Head of caudate nucleus (tissue), 42 donors: ENCODE measurements at places on chromosomes 5 and 9.
A peak's percentile ranks its signal among the peaks of the same experiment; 100 is the strongest.

GRCh38 chr5:53490747-53491146 lies 10.3 kb downstream of the FST start:
- DNase-seq: no peak

DNA sequence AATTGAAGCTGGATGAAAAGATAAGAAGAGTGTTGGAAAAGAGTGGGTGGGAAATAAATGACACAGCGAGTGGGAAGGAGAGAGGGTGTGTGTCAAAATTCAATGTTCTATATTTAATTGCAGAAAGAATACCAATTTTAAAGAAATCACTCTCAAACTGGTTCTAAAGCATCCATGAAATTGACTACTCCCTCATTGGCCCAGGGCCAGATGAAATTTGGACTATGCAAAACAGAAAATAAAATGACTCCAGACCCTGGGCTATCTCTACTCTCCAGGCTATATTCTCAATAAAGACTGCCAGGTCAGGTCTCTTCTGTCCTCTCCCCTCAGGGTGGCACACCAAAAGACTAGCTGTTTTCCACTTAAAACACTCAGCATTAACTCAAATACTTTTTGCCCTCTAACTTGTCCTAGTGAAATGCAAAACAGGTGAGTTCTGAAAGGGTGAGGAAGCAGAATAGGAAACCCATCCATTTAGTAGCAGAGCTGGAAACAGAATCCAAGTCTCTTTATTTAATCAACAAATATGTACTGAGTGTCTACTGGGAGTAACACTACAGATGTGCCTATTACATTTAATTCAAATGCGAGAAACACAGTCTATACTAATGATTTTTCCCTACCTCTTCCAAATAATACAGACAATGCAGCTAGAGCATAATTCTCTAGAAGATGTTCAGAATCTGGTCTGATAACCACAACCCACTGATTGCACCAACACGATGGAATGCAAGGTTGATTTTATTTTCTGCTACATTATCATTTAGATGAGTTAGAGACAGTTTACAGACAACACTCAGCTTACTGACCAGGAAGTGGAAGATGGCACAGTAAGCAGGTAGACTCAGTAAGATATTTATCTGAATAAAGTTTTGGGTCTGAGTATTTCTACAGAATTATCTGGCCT lies 42.1 kb downstream of the EFCAB9 start:
- DNase-seq: no peak

DNA sequence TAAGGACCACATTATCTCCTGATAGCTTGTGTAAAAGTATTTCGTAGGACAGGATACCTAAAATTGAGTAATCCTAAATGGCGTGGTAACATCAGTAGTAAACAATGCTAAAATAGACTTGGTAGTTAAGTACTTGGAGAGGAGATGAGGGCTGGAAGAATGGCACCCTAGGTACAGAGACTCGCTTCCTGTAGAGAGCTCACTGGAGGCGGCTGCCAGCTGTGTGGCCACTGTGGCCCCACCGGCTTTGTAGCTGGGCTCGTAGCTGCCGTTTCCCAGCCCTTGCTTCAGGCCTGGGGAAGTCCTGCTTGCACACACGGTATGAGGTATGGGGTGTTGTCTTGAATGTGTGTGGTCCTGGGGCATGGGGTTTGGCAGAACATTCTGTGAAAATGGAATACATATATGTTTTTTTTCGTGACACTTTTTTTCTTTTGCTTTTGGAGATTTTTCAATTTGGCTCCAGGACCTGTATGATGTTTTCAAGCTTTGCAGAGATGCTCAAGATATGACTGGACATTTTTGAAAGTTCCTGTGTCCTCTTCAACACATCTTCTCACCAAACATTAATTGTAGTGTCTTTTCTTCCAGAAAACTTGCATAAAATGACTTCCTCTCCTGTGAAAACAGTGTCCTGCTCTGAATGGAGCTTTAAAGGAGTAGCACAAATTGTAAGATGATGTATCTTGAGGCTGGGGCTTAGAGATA lies 58.0 kb downstream of the RCL1 start:
- no peak for DNase-seq

DNA sequence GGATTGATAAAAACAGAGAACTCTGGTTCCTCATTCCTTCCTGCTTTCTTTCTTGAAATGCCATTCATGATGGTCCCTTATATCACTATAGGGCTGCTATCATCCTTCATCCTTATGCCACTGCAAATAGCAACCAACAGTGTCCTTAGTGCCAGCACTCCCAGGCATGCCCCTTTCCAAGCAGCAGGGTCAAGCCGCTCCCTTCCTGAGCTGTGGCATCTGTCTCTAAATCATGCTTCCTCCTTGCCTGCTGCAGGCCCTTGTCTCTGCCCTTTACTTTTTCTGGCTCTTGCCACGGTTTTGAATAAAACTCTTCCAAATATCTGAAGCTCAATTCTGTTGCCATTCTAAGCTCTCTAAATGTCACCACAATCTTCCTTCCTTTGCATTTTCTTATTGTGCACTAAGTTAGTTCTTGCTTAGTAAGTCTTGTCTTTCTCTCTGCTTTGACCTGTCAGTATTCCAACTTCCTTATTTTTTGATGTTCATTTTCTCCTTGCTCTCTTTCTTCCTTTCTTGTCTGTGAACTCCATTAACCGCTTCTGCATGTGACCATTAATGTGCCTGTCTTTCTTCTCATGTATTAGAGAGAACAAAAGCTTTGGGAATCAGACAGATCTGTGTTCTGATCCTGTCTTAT lies 19.9 kb downstream of the TLR4 start:
- DNase-seq: no peak

DNA sequence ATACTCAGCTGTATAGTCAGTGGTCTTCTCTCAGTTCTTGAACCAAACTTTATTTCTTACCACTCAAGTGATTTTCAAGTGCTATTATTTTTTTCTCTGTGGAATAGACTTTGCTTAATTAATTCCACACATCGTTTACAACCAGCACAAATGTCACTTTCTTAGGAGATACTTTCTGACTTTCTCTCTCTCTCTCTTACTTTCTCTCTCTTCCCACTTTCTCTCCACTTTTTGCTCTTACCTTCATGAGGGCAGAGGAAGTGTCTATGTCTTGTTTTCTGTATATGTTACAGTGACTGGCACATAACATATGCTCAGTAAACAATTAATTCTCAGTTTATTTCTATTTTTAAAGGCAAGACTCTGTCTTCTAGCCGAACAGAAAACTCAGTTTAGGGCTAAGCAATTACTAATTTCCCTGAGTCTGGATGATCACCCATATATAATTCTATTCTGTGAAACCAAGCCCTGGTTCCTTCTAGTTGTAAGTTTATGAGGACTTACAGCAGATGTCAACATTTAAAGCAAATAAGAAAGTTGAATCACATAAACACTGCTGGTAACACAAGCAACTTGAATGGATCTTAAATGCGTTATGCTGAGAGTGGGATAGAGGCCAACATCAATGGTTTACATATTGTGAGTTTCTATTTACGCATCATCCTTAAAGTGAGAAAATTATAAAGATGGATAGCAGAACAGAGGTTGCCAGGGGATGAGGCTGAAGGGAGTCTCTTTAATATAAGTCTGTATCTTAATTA lies 791.4 kb downstream of the MTRR start:
- DNase-seq: no peak

GRCh38 chr5:43636076-43636475 lies 33.1 kb downstream of the NNT start:
- no peak for DNase-seq

DNA sequence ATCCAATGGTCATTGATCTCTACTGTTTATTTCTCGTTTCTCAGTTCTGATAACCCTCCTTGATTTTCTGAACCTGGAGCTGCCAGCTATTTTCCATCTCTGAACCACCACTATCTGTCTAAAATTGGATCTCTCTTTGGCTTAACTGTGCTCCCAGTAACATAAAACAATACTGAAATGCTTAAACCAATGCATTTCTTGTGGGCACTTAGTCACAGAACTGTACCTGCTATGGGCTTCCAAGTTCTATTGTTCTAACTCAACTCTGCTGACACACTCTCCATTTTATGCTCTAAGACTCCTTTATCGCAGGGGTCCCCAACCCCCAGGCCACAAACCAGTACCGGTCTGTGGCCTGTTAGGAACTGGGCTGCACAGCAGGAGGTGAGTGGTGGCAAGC lies 120.6 kb downstream of the LHFPL2 start:
- no peak for DNase-seq

GRCh38 chr5:164433106-164433870 lies 927.9 kb downstream of the MAT2B start:
- no peak for DNase-seq

DNA sequence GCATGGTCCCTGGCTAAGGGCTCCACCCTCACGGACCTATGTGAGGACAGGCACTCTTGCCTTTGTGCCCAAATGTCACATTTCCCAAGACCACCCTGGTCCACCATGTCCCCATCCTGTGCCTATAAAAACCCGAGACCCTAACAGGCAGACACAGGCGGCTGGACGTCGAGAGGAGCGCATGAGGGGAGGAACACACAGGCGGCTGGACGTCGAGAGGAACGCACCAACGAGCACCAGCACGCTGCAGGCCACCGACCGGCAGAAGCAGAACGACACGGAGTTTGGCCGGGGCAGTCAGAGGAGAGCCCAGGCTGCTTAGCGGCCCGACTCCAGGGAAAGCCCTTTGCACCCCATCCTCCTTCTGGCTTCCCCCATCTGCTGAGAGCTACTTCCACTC lies 119.9 kb downstream of the ADAMTS2 start:
- DNase-seq: peak; percentile 13

- no peak for DNase-seq
These were observed 6.1 kb upstream of the ERMP1 start for GRCh38 chr9:5838884-5839571.

DNA sequence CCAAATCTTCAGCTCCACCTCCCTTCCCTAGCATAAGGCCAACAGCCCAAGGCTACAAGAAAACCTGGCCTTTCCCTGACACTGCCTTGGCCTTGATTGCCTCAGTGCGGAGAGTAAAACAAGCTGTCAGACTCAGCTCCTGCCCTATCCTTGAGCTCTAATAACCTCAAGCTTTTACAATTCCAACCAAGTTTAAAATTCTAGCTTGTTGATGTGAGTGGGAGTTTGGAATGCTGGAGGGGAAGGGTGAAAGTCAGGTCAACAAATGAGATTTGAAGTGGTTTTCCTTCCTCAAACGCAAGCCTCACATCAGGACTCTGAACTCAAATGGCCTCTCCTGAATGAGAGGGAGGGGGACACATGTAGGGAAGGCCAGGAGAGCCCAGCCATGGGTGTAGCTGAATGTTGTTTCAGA lies 197.0 kb upstream of the VLDLR start:
- DNase-seq: no peak
